ENCODE measurements at places on chromosomes 7 and 10.

- DNase-seq, result no peak
Measured at GRCh38 chr7:27917119-27917518, 177.2 kb downstream of the TAX1BP1 start.

GRCh38 chr7:70693686-70694433 lies 438.1 kb upstream of the GALNT17 start:
- DNase-seq, result peak; percentile 50

- DNase-seq, result no peak
Measured at GRCh38 chr10:1114719-1115606, 58.8 kb downstream of the WDR37 start.

- no peak for DNase-seq
Measured at GRCh38 chr7:41886901-41887311, 184.0 kb upstream of the INHBA start.

GRCh38 chr7:151780631-151781030 lies 96.3 kb downstream of the PRKAG2 start:
- no peak for DNase-seq

DNA sequence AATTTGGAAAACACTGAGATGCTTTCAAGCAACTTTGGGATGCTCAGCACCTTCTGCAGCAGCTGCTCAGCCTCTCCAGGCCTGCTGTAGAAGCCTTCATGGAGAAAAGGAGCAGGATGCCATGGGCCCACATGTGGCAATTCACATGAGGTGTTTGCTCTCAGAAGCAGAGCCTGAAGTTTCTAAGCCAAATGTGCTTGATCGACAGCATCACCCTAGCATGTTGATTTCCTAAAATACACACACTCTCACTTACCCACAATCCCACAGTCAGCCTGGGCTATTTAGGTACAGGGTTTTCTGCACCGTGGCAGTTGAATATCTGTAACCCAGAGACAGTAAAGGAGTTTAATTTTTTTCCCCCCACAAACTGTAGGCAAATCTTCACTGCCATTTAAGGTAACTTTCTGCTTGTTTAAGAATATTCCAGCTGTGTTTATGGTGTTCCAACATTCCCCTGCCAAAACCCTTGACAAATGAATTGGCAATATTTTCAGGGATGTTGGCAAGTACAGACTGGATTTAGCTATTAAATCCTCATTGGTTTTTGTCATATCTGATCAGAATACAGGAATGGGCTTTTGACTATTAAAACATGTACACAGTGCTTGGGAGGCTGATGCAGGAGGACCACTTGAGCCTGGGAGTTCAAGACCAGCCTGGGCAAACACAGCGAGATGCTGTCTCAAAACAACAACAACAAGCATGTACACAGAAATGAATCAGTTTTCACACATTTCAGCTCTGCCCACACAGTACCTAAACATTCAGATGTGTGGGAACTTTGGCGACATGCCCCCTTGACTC lies 244.2 kb downstream of the CELF2 start:
- no peak for DNase-seq

GRCh38 chr10:104387130-104387888 lies 33.7 kb downstream of the CFAP58 start:
- no peak for DNase-seq

GRCh38 chr7:55939514-55940123 lies 12.1 kb upstream of the MRPS17 start:
- DNase-seq, result no peak

GRCh38 chr7:27636326-27637006 lies 26.2 kb downstream of the HIBADH start:
- DNase-seq, result no peak

DNA sequence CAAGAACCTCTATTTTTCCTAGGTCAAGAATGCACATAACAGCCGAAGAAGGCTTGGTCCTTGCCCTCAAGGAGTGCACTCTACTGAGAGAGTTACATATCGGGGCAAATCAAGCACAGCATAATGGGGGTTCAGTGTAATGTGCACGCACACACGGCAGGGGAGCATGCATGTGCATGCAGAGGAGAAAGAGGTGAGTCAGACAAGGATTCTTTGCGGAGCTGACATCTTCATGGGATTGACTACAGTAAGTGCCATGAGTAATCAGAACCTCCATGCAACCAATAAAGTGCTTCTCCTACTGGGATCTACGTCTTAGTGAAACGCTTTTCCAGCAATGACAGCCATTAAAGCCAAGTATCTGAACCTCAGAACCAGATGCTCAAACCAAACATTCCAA lies 123.6 kb downstream of the RNF216 start:
- no peak for DNase-seq

- no peak for DNase-seq
Measured at GRCh38 chr10:23702977-23703414, 264.1 kb downstream of the OTUD1 start.
